Heart left ventricle (tissue), 16 donors: ENCODE measurements at places on chromosomes 11 and 22. TPM values are rescaled to one million over a fixed set of nuclear protein-coding genes. Genes with fewer than 3 reads are reported as not detected.

The SEPTIN5 gene
- 106 TPM for total RNA-seq

The ALX4 gene
- total RNA-seq, result 0.24 TPM

The FAM180B gene
- 0.21 TPM for total RNA-seq

DNA sequence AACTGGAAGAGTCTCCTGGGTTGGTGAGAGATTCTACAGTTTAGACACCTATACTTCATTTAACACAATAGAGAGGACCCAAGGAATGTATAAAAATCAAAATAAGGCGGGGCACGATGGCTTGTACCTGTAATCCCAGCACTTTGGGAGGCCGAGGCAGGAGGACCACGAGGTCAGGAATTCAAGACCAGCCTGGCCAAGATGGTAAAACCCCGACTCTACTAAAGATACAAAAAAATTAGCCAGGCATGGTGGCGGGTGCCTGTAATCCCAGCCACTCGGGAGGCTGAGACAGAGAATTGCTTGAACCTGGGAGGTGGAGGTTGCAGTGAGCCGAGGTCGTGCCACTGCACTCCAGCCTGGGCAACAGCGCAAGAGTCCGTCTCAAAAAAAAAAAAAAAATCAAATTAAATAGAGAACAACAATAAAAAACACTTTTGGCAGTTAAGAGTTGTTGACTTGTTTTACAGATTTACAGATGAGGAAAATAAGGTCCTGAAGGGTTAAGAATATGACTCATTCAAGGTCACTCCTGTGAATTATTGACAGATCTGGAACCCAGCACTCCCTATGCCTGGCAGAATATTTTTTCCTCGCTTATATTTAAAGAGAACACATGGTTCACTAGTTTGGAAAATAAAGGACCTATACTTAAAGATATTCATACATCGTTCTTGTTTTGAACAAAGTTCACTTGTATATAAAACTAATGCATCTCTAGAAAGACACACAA lies 5.2 kb downstream of the LGR4 start:
- H3K36me3 ChIP-seq, result no peaks in the 10 kb centered on the region
- H3K27me3 ChIP-seq, result no peaks in the 10 kb centered on the region
- DNase-seq, result no peak

DNA sequence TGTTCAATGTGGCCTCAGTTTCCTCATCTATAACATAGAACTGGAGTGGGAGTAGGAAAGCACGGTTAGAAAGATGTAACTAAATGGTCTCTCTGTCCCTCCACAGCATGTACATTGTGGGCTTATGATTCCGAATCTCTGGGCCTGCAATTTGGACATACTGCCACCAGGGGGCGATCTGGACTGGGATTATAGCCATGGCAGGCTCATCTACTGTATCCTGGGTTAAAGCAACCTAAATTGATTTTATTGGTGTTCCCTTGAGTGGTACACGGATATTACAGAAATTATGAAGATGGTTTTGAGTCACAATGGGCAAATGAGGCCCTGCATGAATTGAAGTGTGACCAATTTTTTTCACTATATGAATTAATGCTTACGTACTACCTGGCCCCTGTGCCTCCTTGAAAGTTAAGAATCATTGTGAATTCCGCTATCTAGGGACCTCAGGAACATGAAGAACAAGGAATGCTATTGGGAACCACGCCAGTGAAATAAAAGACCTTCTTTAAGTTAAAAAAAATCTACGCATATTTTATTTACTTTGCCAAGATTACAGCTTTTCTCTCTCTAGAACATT lies 32.9 kb downstream of the TST start:
- no peak for DNase-seq
- no peaks in the 10 kb centered on the region for H3K36me3 ChIP-seq
- no peaks in the 10 kb centered on the region for H3K4me1 ChIP-seq
- H3K27me3 ChIP-seq, result no peaks in the 10 kb centered on the region
